Amygdala (tissue), 56 donors: ENCODE measurements at places on chromosomes 4 and X.

- DNase-seq, result no peak
Observed at GRCh38 chrX:2965965-2966364, 36.8 kb upstream of the ARSD start.

- DNase-seq, result no peak
Observed at GRCh38 chrX:37060999-37061398, 52.8 kb downstream of the FAM47C start.

DNA sequence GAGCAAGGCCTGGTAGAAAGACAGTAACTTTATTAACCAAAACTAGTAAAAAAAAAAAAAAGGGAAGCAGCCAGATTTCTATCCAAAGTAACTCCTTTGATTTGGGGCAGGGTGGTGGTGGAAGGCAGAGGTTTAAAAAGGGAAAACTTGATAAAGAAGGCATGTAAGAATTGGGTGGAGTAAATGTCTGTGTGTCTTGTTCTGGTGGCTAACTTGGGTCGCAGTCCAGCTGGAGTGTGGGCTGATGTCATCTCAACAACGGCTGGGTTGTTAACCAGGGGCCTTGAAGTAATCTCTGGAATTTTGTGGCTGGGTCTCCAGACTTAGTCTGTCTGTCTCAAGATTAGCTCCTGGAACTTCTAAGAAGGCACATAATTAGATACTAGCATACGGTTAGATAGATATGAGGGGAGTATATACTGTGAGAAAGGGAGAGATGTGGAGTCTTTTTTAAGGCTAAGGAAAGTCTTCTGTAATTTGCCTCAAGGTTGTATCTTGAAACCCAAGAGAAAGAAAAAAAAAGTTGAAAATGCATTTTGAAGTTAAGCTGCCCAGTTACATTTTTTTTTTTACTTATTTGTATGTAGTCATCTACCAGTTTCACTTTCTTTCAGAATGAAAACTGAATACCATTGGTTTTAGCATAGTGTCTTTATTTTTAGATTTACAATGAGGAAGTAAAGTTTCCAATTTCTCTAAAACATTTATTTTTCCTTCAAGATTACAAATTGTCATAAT is 48.3 kb downstream of the MTHFD2L start:
- no peak for DNase-seq

DNA sequence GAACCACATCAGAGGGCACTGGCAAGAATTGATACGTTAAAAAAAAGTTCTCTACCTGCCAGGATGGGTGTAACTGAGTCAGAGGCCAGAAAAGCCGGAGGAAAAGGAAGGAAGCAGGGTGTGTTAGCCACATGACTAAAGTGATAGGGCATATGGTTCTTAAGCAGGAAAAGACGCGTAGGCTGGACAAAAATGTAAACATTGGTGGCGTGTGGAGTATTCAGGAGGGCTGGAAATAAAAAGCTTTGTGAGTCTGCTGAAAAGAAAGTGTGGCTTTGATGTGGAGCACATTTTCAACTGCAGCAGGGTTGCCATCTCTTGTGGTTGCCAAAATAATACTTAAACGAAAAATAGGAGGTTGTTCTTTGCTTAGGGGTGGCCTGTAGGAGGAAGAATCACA is 186.5 kb upstream of the RPL34 start:
- no peak for DNase-seq

DNA sequence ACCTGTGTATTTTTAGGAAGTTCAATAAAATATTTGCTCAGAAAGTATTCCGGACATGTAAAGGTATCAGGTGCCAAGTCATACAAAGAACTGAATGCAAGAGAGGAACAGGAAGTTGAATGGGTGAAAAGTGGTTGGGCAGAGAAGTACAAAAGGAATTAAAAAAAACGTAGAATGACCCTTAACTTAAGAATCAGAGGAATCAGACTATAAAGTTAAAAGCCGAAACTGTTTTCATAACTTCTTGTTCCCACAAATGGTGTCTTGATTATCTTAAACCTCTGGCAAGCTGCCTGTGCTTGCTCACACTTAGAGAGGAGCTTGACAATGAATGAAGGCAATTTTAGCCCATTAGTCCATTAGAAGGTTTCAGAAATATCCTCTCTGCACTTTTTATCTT is 81.6 kb upstream of the HHIP start:
- no peak for DNase-seq
